ENCODE measurements at places on chromosomes 7 and 10.

DNA sequence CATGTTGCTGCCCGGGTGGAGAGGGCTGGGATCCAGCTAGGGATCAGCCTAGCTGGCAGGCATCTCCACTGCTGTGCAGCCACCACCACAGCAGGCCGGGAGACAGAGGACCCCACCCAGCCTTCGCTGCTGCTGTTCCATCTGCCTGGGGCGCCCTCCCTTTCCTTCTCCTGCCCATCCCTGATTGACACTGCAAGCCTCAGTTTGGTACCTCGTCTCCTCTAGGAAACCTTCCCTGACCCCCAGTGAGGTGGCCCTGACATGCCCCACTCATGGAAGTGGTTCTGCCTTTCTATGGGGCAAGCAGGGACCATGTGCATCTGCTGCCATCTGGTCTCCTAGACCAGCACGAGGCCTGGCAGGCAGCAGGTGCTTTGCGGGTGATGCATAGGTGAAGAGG lies 30.4 kb upstream of the DPYSL4 start:
- DNase-seq = no peak

DNA sequence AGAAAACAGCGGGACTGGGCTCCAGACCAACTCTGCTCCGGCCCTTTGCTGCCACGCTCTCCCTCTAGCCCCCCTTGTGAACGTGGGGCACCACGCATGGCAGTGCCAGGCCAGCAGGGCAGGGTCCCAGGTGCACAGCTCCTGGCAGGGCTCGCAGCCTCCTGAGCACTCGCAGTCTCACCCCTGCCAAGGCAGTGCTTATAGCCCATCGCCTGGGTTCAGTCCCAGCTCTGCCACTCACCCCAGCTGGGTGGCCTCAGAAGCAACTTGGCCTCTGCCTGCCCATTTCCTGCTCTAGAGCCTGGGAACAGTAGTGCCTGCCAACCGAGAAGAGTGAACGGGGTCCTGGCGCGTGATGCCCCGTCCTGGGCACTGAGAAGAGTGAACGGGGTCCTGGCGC lies 36.3 kb downstream of the CFAP46 start:
- no peak for DNase-seq

DNA sequence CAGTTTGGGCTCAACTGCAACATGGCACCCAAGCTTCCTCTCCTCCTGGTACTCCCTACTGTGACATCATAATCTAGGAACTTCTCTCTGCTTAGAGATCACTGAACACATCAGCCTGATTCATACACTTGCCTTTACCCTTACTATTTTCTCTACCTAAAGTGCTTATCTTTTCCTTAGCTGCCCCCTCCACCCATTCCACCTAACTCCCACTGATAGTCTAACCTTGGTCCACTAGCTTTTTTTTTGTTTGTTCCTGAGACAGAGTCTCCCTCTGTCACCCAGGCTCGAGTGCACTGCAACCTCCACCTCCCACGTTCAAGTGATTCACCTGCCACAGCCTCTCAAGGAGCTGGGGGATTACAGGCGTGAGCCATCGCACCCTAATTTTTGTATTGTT lies 15.9 kb downstream of the CUL2 start:
- DNase-seq = no peak

GRCh38 chr10:73908853-73909539 lies 1.9 kb upstream of the PLAU start:
- no peak for DNase-seq

GRCh38 chr7:32206987-32207386 lies 136.8 kb upstream of the PDE1C start:
- DNase-seq = no peak

All from T-helper 17 cell (primary cell).